CD4-positive, alpha-beta T cell treated with Interleukin-4 for 1 hour (primary cell): ENCODE measurements at places on chromosomes 3 and 15.

DNA sequence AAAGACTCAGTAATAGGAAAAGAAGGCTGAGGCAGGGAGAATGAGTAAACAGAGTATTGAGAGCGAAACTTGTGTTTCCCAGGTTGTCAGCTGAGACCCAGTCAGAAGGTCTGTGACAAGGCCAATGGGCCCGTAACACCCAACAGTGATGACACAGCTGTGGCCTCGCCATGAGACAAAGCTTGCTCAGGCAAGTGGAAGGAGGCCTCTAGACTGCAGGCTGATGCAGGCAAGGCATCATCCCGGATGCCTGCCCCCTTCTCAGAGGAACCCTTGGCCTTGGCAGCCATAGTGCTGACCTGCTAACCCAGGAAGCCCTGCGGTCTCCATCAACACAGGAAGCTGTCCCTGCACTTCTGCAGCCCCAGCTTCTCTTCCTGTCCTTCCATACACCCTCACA is 15.4 kb downstream of the RAB6B start:
- no peak for DNase-seq

GRCh38 chr15:60830479-60830878 is 351.5 kb upstream of the ICE2 start:
- DNase-seq = no peak

GRCh38 chr3:135930255-135930654 is 35.3 kb upstream of the PPP2R3A start:
- DNase-seq = no peak

DNA sequence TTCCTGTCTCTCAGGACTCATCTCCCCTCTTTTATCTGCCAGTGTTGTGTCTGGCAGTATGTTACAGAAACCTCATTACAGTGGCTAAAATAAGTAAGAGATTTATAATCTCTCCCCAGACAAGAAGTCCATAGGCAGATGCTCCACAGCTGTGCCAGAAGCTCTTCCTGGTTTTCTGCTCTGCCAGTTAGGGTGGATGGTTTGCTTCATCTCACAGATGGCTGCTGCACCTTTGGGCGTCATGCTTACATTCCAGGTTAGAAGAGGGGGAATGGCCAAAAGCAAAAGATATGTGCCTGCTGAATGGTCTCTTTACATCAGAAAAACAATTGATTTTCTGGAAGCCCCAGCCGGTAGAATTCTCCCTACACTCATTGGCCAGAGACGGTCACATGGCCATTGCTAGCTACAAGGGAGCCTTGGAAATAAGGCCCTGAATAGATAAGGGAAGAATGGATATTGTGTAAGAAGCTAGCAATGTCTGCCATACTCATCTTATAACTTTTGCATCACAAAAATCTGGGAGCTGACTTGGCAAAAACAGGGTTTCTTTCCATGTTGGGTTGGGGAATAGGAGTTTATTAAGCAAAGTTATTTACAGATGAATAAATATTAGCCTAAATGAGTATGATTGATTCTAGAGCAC is 91.1 kb downstream of the PDCD6IP start:
- DNase-seq = no peak

GRCh38 chr3:184941408-184941807 is 129.4 kb downstream of the VPS8 start:
- DNase-seq = no peak

- no peak for DNase-seq
Observed at GRCh38 chr3:16151109-16151508, 23.4 kb upstream of the GALNT15 start.

DNA sequence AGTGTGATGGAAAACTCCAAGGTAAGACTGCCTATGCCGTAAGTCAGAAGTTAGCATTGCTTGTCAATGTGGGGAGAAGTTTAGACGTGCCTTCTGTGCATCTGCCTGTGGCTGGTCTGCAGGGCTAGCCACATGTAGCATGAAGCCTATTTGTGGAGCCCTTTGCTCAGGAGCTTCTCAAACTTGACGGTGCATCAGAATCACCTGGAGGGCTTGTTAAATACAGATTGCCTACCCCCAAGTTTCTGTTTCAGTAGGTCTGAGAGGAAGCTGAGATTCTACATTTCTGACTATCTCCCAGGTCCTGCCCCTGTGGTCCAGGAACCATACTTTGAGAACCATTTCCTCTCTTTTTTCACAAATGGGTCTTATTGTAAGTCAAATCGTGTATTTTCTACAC is 292.1 kb upstream of the TPM1 start:
- no peak for DNase-seq

DNA sequence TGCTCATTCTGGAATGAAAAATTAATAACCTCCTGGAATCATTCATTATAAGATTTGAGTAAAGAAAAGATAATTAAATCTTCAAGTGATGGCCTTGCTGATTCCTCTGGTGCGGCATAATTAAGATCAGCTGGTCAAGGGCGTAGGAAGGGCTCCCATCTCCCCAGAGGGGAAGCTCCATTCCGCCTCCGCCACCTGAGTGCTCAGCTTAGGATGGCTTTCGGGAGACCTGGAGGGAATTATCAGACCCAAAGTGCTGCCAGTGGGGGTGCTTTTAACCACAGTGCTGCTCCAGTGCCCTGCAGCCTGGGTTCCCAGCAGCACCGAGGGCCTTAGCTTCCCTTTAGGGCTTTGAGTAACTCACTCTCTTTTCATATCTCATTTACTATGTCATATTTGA is 556.6 kb upstream of the RGMA start:
- no peak for DNase-seq

DNA sequence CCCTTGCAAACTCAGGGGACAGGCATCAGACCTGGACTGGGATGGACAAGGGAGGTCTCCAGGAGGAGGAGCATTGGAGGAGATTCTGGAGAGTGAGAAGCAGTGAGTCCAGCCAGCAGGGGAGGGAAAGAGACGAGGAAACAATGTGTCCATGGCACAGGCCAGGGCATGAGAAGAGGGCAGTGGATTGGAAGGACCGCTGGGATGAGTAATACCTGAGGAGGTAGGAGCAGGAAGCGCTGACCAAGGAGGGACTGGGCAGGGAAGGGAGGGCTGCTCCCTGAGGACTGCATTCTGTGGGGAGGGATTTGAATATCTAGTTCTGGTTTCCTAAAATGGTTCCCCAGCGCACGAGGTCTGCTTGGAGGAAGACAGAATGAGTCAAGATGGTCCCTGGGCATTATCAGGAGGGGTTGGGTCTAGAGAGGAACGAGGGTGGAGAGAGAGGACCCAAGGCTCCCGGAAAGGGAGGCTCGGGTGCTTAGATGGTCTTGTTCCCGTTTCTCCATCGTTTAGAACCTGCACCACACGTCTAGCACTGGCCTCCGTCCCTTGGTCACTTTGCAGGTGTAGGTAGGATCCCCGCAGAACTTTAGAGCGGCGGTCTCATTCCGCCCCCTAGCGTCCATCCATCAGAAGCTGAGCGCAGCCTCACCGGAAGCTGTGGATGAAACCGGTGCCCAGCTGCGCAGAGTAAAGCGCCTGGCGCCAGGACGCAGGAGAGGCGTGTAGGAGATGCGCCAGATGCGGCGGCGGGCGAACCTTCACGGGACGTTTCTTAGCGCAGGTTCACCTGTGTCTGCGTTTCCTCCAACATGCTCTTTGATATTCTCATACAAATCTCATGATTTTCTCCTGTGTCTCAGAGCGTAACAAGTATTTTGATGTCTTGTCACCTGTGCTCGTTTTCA is 190.7 kb upstream of the NDN start:
- DNase-seq = no peak
